ENCODE measurements at places on chromosomes 5 and 9.

- DNase-seq = no peak
Observed at GRCh38 chr5:62627901-62628300, 49.3 kb downstream of the LRRC70 start.

DNA sequence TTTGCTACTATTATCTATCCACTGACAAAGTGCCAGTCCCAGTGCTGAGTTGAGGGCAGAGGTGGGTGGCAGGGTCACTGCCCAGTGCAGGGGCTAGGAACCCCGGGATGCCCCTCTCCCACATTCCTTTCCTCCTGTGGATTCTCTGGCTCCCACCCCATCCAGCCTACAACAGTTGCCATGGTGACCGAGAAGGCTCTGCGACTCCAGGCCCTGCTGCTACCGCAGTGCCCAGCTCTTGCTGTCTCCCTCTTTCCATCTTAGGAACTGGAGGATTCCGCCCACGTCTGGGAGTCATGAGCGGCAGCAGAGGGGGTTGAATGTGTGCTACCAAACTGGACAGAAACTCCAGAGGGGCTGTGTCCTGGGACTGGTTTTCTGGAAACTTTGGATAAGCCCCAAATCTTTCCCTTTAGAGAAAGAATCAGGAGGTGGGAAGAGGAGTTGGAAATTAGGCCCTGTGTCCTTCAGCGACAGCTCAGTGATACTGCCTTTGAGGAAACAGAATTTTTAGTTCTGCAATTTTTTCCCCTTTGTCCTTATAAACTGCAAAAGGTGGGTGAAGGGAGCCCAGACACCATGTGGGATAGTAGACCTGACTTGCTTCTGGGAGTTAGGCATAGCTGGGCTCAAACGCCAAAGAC lies 20.7 kb upstream of the C5orf47 start:
- DNase-seq = peak; percentile 57

DNA sequence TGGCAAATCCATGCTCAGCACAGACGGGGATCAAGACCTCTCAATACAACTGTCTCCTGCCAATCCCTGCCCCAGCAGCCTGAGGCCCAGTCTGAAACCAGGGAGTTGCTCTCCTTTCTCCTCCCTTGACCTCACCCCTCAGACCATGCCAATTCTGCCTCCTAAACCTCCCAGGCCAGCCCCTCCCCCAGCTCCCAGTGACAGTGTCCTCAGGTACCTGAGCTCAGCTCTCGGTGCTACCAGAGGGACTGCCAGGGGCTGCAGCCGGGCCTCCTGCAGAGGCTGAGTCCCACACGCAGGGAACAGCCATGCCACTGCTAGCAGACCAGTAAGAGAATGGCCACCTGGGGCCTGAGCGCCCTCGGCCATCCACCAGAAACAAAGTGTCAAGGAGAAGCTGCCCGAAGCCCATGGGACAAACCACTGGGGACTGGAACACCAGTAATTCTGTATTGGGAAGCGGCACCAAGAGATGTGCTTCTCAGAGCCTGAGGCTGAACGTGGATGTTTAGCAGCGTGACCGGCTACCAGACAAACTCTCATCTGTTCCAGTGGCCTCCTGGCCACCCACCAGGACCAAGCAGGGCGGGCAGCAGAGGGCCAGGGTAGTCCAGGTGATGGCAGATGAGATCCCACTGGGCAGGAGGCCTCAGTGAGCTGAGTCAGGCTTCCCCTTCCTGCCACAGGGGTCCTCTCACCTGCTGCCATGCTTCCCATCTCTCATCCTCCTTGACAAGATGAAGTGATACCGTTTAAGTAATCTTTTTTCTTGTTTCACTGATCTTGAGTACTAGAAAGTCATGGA lies 557 bp upstream of the IL3 start:
- no peak for DNase-seq

DNA sequence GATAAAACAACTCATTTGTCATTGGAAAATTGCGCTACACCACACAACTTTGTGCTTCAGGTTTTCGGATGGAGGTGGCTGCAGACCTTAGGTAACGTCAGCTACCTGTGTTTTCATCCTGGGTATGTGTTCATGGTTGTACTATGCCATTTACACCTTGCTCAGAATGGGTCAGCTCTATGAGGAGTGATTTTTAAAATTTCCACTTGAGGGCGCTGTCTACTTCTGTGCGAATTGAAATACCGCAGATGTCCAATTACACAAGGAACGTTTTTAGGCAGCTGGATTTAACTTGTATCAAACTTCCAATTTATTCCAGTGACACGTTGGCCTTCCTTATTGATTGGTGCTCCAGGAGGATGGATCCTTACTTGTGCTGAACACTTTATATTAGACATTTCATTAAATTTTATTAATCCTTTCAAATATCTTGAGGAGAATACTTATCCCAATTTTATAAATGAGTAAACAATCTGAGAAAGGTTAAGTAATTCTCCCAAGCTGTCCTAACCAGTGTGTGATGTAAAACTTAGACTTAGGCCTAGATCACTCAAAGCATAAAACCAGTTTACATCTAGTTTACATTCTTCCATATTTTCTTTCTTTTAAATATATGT lies 23.4 kb downstream of the DMRTA1 start:
- peak; percentile 3 for DNase-seq

GRCh38 chr5:54986269-54986654 lies 869 bp upstream of the ESM1 start:
- DNase-seq = no peak

DNA sequence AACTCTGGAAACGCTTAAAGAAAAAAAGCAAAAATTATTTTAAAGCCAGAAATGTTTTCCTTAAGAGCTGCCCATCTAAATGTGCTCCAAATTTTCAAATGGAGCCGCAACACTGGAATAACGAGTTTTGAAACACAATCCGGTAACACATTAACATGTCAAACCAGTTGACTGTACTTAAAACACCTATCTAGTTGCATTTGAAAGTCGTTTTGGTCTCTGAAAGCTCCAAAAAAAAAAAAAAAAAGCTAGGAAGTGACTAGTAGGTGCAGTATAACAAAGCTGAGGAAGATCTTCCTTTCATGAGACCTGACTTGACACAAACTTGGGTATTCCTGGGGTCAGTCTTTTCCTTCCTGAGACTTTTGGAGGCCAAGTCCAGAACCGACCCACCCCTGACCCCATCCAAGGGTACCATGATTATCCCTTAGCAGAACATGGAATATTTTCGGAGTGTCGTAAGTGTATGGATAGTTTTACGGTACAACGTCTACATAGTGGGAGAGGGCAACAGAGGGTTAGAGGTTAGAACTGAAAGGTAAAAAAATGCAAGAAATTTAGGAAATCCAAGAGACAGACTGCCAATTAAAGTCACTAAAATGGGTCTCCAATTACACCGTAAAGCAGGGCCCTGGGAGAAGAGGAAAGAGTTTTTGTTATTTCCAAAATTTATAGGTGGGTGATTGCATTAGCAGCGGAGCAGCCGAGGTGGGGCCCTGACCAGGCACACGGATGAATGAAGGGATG lies 812 bp downstream of the CETN3 start:
- no peak for DNase-seq

- no peak for DNase-seq
Observed at GRCh38 chr9:93670208-93671019, 94.0 kb downstream of the PHF2 start.

DNA sequence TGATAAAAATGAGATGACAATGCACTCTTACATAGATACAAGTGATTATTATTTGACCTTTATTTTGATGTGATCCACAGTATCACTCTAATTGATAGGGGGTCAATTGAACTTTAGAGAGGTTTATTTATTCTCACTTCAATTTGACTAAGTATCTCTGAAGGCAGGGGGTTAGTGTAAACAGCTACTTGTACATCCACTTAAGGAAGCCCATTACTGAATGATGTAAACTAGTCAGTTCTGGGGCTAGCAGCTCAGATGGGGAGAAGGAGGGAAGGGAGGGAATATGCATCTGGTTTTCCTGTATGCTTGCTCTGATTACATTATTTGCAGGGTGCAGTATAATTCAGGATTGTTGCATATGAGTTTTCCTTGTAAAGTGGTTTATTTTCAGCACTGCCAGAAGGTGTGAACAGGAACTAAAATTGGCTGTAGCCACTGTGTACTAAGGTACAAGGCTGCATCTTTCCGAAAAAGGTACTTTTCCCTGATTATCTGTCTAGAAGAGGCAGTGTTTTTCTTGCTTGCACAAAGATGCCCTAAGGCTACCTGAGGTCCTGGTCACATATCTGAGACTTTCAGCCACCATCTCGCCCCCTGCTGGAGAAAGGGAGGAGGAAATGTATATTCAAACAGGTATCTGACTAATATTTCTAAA lies 51.2 kb downstream of the MRPS27 start:
- DNase-seq = no peak

GRCh38 chr5:142432369-142432863 lies 107.6 kb upstream of the SPRY4 start:
- DNase-seq = no peak

- no peak for DNase-seq
Observed at GRCh38 chr5:17343675-17344074, 126.2 kb downstream of the BASP1 start.

All from occipital lobe (tissue), 3 donors.